ENCODE measurements at places on chromosomes 6 and 20.

DNA sequence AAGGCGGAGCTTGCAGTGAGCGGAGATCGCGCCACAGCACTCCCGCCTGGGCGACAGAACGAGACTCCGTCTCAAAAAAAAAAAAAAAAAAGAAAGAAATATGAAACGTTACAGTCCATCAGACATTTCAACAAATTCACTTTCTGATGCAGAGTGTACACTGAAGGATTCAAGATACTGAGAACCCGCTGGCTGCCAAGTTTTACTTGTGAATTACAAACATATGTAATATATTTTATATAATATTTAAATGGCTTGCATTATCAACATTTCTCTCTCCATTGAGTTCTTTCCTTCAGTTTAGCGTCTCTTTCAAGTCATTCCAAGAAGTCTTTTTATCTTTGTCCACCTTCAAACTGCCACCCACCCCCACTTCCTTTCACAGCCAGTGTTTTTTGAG, 240.9 kb upstream of the RNF217 start:
- no peak for DNase-seq

GRCh38 chr6:136069119-136069518, 181.0 kb downstream of the MTFR2 start:
- no peak for DNase-seq

DNA sequence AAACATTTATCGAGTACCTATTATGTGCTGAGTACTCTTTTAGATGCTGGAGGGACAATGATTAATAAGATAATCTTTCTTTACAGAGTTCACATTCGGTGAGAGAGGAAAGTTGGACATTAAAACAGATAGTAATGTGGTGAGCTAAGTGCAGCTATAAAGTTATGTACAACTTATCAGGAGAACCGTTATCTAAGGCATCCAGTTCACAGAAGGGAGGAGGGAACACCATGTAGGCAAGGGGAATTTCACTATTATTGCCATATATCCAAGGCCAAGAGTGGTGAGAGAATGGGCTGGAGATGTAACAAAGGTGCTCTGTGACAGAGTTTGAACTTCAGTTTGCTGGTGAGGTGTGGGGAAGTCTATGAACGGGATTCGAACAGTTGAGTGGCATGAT, 105.8 kb downstream of the CARMIL1 start:
- no peak for DNase-seq

DNA sequence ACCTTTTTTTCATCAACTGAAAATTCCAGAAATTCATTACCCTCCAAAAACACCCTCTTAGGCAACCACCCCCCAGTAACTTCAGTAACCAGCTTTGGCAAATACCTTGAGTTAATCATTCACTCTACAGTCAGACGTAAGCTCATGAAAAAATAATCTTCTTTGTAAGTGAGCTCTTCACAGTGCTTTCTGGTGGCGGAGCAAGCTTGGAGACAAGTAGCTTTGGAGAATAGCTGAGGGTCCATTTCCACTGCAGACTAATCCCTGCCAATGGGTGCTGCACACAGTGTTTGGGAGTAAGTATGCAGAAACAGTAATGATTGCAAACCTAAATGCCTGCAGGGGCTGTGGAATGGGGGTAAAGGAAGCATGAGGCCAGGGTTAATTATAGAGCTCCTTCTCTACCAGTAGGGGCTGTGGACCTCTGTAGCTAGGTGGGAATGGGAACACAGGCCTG, 56.8 kb upstream of the HINT3 start:
- DNase-seq: no peak
